ENCODE measurements at places on chromosomes 13 and 19.

DNA sequence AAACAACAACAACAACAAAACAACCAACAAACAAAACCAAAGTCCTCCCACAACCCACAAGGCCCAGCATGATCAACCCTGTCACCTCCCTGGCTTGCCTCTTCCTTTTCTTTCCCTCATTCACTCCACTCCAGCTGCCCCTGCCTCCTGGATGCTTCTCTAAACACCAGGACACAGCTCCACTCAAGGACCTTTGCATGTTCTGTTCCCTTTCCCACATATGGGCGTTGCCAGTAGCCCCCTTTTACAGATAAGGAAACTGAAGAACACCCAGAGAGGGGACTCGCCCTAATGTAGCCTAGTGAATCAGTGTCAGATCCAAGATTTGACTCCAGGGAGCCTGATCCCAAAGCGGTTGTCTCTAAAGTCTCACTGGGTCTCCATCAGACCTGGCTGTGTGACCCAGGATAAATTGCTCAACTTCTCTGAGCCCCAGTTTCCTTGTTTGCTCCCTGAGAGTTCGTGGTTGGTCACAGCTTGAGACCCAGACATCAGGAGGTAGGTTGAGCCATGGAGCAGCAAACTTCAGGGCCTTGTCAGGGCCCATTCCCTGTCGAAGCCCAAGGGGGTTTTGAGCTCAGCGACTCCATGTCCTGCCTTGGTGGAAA, 3.0 kb upstream of the DOCK6 start:
- DNase-seq: no peak

- no peak for DNase-seq
Measured at GRCh38 chr19:48296963-48297734, 27.3 kb downstream of the ZNF114 start.

DNA sequence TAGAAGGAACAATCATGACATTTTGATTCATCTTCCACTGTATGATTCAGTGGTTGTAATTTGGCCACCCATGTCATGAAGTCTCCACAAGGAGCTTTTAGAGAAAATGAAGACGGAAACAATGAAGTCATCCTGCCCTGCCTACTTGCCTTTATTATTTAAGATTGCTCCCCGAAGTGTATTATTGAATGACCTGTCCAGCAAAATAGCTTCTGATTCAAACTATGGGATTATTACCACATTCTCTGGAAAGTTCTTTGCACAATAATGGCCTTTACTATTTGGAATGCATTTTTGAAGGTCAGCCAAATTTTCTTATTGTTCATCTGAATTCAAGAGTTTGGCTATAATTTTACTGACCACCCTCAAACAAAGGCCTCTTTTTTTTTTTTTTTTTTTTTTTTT, 77.8 kb upstream of the RFC3 start:
- DNase-seq: no peak

DNA sequence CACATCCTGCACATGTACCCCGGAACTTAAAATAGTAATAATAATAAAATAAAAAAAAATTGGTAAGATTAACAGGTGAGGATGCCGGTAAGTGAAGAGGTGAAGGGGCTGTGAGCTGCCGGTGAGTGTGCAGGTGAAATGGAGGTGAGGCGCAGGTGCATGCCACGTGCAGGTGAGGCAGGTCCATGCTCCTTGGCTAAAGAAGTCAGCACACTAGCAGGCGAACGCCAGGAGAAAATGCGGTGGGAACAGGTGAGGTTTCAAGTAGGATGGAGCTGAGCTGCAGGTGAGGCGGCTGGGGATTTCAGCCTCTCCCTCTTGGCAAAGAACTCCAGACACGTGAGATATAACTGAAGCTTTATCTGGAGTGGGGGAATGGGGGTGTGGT, 7.5 kb upstream of the TNFSF14 start:
- peak; percentile 41 for DNase-seq

DNA sequence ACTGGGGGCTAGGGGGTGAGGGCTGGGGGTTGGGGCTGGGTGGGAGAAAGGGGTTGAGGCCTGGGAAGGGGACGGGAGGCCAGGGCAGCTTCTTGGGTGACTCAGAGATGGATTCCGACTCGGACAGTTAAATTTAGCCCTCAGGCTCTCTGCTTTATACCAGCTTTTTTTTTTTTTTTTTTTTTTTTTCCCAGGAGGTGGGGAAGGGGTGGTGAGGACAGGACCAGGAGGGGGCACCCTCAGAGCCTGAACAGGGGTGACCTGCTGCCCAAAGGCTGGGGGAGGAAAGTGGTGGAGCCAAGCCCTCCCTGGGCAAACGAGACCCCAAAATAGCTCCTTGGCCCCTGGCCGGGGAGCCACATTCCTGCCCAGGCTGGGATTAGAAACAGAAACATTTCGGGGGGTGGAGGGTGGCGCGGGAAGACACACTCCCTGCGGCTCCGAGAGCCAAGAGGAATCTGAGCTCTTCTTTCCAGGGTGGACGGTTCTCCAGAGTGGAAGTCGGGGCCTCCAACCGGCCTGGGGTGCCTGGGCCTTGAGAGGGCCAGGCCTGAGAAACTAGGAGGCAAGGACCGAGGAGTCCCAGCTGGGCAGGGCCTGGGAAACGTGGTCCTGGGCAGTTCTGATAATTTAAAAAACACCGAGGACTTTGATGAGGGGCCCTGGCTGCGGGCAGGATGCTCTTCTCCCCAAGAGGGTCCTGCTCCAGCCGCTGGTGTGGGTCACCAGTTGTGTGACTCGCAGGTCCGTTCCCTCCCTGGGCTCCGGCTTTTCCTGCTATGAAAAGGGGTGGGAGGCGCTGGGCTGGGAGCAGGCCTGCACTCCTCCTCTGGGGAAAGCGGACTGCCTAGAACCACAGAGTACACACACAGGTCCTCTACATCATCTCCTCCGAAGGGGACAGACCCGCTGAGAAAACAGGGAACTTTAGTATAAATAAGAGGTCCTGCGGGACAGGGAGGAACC, 813 bp upstream of the DMPK start:
- no peak for DNase-seq

- DNase-seq: no peak
Measured at GRCh38 chr19:58237324-58237723, 8.6 kb downstream of the ZNF544 start.

DNA sequence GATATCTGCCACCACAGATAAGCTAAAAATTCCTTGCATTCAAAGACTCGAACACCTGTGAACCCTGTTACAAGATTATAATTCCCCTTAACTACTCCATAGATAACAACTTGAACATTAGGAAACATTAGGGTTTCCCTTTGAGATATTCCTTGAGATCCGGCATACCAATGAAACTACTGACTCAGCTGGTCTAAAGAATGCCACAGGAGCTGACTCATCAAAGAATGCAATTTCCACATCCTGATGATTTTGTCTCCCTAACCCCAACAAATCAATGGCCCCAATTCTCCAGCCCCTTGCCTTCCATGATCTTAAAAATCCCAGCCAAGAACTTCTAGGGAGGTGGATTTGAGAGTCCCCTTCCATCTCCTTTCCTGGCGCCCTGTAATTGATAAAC, 35.6 kb upstream of the ZNF599 start:
- no peak for DNase-seq

GRCh38 chr13:32663660-32664059, 77.4 kb downstream of the PDS5B start:
- DNase-seq: no peak

GRCh38 chr19:12974301-12975220, 5.2 kb downstream of the DAND5 start:
- no peak for DNase-seq

DNA sequence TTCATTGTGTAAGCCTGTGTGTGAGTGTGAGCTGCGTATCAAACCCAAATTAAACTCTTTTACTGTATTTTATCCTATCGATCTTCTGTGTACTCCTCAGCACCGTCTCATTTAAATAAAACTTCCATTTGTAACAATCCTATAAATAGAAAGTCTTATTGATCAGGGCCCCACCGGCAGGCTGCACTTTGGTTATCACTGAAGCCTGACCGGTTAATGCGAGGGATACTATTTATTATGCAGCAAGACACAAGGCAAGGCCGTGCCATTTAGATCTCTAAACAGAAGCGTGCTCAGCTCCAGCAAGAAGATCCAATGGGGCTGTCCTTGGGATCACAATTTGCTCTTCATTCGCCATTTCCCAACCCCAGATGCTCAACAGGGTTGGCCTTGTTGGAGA, 252.6 kb upstream of the TSHZ3 start:
- DNase-seq: no peak

- DNase-seq: no peak
Measured at GRCh38 chr13:46982856-46983582, 86.2 kb upstream of the HTR2A start.

DNA sequence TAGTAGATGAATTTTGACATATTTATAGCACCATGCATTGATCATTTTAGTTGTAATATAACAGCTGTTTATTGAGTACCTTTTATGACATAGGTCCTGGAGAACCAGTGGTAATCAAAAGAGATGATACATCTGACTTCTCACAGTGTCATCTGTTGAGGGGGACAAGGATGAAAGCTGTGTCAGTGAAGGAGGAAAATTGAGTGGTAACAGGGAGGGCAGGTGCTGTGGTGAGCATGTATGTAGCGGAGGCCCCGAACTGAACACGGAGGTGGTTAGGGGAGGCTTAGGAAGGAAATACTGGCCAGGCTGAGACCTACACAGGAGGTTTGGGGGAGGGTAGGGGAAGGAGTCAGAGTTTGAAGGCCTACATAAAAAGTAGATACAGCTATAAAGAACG, 199.7 kb downstream of the GGACT start:
- DNase-seq: no peak

DNA sequence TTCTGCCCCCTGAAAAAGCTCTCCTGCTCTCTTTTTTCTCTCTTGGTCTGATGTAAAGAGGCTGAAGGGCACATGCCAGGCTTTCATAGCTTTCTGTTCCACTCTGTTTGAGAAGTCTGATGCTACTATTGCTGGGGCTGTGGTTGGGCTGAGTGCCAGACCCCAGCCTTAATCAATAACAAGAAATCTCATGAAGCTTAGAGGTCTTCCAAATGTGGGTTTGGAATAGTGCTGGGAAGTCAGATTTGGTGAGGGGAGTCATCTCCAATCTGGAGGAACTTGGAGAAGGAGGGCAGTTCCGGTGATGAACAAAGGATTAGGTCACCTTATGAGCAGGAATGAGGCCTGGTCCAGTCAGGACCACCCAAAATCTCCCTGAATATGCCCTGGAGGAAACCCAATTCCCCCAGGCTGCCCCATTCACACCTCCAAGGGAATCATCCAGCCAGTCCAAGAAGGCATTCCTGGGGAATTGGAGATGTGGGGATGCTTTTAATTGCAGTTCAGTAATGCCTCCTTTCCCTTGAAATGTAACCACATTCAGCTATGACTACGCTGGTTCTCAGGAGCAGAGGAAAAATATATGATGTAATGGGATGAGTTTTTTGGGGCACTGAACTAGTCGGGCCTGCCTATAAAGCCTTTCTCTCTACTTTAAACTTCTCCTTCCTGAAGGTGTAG, 102.0 kb downstream of the STARD13 start:
- DNase-seq: no peak

DNA sequence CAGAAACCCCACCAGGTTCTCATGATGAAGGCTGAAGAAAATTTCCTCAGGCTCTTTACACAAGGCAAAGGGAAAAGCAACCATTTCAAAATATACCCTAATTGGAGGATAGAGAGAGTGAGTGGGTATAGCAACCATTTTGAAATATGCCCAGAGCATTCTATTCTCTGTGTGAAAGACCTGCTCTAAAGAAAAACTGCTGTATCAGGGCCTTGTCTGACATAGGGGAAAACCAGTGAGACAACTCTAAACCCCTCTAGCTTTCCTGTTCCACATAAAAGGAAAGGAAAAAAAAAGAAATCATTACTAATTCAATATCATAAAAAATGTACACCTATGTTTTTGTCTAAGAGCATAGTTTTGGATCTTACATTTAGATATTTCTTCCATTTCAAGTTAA, 42.3 kb downstream of the TPTE2 start:
- no peak for DNase-seq

DNA sequence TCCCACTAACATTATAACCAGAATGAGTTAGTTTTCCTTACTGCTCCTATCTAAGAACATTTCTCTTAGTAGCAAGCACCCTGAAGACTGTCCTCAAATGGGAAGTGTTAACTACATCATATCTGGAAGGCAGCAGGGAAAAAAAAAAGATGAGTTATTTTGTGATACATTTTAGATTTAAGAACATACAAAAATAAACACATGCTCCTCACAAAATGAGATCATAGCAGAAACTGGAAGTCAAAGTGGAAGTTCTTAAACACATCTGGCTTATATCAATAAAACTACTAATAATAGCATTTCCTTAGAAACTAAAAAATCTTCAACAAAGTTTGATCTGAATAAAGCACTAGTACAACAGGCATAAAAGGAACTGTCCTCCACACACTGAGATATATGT, 70.4 kb downstream of the SLITRK6 start:
- DNase-seq: no peak

- no peak for DNase-seq
Measured at GRCh38 chr13:73173279-73173811, 114.5 kb downstream of the KLF5 start.

GRCh38 chr13:76048675-76049375, 412.7 kb downstream of the LMO7 start:
- no peak for DNase-seq

DNA sequence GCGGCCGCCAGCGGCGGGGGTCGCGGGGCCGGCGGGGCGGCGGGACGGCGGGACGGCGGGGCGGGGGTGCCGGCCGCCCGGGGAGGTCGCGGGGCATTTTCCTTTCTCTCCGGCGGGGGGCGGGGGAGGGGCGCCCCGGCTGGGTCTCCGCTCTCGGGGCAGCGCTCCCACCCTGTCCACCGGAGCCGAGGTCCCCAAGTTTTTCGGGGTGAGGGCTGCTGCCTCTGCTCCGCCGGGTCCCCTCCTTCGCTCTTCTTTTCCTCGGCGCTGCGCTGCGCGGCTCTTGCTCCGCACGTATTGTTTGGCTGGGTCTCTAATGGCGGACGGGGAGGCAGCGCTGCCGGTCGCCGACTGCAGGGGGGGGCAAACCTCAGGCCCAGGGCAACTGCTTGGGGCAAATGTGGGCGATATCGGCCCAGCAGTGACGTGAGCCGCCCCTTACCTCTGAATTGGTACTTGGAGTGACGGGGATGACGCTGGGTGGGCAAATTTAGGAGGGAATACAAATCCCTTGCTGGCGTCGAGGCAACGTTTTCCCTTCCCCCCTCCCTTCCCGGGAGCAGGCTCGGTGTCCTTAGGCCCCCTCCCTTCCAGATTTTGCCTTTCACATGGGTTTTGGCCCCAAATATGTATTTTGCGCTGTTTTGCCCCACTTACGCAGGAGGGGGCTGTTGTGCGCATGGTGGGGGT, 759 bp downstream of the ZMYM2 start:
- DNase-seq: peak; percentile 84
